ENCODE measurements at places on chromosomes 3 and 15.

- no peak for DNase-seq
Measured at GRCh38 chr3:127751782-127752181, 70.5 kb downstream of the MGLL start.

- DNase-seq = no peak
Measured at GRCh38 chr3:82834098-82834497, 1072.7 kb upstream of the GBE1 start.

- peak; percentile 86 for DNase-seq
Measured at GRCh38 chr3:160801386-160802118, 45.5 kb downstream of the PPM1L start.

GRCh38 chr3:42701371-42702065, 1.1 kb downstream of the HHATL start:
- DNase-seq = peak; percentile 41

DNA sequence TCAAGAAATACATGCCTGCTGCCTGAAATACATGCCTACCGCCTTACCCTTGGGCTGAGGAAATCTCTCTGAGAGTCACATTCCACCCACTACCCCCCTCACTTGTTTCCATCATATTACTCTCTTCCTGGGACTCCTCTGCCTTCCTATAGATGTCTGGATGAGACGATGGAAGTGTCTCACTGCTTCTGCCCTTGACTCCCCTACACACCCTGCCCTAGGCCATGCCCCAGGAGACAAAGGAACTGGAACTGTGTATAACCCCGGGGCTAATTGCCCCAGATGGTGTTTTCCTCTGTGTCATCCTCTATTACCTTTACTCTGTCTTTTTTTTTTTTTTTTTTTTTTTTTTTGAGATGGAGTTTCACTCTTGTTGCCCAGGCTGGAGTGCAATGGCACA, 102.0 kb downstream of the GTPBP8 start:
- no peak for DNase-seq

GRCh38 chr3:179318876-179319275, 4.0 kb upstream of the ZNF639 start:
- DNase-seq = no peak

DNA sequence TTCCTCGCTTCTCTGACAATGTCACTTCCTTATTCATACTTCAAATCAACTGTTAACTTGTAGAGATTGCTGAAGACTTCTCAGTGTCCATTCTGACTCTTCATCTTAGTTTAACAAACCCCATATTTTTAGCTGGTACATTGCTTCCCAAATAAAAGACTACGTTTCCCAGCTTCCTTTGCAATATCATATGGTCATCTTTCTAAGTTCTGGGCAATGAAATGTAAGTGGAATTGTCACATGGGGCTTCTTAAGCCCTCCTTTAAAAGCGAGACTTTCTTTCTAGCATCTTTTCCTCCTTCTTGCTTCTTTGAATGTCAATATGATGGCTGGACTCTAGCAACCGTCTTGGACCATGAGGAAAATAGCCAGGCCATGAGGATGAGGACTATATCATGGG, 239.0 kb downstream of the ZNF621 start:
- no peak for DNase-seq

DNA sequence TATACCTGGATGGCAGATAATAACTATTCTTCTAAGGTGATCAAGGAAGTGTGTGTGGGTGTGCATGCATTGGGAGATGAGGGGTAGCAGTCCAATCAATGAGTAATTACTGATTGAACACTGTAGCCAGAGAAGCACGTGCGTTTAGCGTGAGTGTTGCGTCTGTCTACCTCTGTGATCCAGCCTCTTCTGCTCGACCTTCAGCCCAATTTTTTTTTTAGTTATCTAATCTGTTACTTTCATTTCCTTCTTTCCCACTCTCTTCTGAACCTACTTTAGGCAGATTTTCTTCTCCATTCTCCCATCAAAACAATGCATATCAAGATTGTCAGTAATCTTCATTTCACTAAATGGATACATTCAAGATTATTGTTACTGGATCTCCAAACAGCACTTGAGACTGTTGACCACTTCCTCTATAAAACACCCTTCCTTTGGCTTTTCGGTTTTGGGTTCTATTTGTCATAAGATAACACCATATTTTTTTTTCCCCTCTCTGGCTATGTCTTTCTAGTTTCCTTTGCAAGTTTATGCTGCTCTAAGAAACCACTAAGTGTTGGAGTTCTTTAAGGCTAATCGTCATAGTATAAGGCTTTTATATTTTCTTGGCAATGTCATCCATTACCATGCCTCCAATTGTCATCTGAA, 41.0 kb downstream of the MCTP2 start:
- no peak for DNase-seq

DNA sequence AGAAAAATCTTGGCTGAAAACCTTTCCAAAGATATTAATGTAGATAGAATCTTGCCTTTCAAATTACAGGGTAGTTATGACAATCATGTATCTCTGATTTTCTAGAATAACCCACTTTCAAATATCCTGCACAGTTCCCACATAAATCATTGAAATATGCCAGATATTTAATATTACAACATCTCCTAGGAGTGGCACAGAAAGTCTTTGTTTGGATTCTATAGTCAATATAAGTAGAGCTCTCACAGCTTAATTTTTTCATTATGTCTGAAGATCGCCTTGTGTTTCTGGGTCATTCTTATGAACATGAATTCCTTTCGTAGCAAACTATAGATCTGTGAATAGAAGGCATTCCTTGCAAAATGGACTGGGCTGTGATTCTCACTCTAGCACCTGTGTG, 5.0 kb downstream of the RARB start:
- no peak for DNase-seq

DNA sequence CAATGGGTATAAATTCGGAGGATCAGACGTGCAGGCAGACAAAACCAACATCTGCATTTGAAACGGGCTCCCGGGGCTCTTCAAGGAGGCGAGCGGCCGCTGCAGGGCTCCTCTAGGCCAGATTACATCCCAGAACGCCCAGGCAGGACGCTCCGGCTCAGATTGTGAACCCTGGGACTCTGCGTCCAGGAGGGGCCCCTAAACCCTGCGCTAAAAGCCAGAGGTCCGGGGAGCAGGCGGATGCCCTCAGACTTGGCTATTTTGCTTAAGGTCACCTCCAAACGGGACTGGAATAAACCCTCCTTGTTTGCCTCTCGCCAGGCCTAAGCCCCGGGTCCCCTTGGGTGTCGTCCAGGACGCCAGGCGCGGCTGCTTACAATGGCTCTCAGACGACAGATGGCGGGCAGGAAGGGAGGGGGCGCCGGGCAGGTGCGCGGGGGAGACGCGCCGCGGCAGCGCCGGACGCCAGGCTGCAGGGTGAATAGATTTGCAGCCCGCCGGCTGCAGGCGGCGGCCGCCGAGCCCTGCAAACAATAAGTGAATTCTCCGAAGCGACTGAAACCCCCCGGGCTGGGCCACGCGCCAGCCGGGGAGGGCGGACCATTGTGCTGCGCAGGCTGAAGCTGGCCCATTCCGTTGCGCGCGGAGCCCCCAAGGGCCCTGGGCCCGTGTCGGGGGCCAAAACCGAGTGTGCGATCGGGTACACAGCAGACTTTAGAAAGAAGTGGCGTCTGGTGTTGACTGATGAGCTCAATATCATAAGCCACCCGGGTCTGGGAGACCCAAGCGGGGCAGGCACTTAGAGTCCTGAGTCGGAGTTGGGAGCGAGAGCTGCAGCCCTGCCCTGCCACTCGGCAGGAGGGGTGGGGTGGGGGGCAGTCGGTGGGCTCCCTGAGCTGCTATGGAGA, 32.3 kb upstream of the AMOTL2 start:
- DNase-seq = peak; percentile 34

DNA sequence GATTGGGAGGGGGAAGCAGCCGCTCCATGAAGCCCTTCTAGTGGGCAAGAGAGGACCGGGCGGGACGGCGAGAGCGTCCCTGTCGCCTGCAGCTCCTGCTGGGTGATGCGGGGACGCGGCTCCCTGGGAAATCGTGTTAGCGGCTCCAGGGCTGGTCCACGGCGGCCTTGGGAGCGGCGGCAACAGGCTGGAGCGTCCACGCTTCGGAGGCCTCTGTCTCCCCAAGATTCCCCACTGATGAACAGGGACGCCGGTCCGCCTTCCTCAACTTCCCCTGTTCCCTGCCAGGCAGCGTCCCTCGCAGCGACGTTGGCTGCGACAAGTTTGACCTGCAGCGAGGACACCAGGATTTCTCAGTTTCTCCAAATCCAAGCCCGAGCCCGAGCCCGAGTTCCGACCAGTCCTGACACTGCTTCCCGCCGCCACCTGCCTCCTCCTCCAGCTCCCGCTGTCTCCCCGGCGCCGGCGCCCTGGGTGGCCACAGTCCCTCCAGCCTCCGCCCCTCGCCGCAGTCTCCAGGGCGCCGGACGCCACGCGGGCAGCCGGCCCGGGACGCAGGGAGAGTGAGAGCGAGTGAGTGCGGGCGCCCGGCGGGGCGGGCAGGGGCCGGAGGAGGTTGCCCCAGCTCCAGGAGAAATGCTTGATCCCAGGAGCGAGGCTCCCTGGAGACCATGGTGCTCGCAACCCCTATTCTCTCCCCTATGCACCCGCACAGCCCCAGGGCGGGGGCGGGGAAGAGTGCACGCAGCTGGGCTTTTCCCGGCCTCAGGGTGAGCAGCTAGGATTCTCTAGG, 78.1 kb upstream of the RNF7 start:
- peak; percentile 88 for DNase-seq

Data from GM23248 (cell line).